Activated gamma-delta T cell (primary cell): ENCODE measurements at places on chromosomes 4 and X.

DNA sequence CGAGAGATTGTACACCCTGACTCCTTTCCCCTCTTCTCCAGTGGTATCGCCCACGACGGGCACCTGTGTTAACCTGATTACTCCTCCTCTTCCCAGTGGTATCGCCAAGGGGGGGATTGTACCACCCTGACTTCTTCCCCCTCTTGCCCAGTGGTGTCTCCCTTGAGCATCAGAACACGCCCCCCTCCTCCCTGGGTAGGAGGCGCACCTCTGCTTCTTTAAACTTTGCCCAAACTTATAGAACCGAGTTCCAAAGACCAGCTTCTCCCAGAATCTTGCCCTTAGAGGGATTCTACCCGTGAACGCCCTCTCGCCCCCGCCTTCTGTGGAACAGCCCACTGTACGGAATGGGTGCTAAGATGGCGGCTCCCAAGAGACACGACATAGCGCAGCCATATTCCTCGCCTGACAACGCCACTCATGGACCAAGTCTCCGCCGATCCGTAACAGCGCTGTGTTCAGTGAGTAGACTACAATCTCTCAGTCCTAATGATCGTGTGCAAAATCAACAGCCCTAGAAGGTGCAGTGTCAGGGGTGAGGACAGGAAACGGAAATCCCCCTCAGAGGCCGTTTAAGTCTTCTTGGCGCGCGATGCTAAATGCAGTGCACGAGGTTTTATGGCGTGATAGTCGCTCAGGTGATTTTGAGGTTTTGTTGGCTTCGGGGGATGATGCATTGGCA lies 4.2 kb upstream of the ZNF157 start:
- DNase-seq, result no peak

GRCh38 chr4:109004418-109004817 lies 241.6 kb upstream of the ETNPPL start:
- no peak for DNase-seq

DNA sequence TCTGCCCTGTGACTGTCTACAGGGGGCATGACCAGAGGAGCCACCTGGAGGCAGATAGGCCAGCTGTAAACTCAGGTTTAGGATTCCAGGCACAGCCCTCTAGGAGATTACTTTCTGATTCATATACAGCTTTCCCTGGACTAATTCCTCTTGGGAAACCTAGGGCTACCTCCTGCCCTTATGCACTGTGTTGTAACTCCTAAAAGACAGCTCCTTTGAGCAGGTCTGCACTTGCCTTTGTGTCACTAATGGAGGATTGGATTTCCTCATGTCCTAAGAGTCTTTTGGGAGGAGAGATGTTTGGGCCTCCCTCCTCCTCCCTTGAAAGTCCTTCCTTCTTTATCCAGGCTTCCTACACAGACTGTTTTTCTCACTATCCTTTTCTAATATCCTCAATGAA lies 202.0 kb downstream of the PCDH19 start:
- no peak for DNase-seq

DNA sequence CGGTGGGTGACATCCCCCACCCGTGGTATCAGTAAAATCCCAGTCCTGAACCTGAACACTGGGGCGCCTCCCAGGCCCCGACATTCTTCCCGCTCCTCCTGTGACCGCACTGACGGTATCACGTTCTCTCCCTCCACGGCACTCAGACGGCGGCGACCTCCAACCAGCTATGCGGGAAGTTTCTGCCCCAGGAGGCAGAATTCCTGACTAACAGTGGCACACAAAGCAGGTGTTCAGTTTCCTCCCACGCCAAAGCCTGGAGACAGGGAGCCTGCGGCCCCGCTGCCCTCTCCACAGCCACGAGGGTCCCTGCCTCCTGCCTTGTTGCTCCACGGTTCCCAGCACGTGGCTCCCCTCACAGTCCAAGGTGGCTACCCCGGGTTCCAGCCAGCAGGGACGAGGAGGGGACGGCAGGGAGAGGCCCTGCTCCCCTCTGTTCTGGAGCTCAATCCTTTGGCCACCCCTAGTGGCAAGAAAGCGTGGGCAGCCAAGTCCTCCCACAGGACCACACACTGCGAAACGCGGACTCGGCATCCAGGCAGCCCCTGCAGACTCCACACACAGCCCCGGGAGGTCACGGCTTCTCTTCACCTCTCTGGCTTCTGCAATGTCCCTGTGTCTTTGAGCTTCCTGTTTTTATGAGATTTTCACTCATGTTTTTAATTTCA lies 15.2 kb downstream of the CTBP1 start:
- no peak for DNase-seq

DNA sequence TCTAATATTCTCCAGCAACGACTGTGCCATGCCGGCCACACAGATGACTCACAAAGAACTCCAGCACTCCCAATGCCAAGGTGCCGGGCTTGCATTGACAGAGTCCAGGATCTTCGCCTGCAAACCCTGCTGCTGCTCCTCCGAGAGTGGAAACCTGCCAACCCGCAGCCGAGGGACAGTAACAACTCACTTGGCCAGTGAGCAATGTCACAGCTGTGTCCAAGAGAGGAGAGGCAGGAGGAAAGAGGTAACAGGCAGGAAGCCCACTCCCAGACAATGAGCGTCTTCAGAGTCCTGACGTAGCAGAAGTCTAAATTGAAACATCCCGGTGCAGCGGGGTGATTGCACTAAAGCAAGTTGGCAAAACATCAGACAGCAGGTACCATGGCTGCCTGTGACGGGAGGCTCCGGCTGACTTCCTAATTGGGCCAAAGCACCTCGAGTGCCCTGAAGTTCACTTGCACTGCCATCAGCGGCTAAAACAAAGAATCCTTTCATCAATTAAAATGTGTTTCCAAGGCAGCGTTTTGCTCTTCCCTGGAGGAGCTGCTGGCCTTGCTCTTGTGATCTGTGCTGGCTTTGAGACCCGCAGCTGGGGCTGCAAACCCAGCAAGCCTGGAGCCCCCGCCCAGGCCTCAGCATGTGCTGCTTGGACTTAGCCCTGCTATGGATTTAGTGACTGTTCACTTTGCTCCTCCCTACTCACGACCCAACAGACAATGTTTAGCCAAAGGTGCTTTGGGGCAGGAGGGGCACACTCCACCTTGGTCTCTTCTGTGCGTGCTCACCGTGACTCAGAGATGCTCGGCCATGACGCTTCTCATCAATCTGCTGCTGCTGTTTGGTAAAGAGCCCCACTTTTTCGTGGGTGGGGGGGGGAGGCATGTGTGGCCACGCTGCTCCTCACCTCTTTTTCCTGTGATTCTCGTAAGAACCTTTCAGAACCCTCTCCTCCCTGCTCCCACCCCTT lies 36.5 kb downstream of the DCTD start:
- DNase-seq, result no peak

DNA sequence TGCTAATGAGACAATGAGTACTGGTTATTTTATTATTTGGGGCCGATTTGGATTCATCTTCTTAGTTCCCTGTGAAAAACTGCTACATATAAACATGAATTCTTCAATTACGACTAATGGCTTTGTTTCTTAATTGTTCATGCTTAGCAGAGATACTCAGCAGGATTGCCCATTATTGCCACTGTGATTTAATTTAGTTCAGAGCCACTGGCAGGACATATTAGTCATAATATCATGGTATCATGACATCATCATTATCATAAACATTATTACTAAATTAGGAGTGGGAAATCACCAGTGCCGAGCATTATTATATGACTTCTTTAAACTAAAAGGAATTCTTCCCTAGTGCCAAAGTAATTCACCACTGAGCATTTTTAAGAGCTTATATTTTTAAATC lies 201.4 kb downstream of the SPOCK3 start:
- no peak for DNase-seq

DNA sequence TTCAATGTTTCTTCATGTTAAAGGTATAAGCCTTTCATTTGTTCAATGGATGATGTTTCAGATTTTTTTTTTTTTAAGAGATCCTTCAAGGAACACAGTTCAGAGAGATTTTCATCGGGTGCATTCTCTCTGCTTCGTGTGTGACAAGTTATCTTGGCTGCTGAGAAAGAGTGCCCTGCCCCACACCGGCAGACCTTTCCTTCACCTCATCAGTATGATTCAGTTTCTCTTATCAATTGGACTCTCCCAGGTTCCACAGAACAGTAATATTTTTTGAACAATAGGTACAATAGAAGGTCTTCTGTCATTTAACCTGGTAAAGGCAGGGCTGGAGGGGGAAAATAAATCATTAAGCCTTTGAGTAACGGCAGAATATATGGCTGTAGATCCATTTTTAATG lies 75.8 kb downstream of the NPNT start:
- no peak for DNase-seq

DNA sequence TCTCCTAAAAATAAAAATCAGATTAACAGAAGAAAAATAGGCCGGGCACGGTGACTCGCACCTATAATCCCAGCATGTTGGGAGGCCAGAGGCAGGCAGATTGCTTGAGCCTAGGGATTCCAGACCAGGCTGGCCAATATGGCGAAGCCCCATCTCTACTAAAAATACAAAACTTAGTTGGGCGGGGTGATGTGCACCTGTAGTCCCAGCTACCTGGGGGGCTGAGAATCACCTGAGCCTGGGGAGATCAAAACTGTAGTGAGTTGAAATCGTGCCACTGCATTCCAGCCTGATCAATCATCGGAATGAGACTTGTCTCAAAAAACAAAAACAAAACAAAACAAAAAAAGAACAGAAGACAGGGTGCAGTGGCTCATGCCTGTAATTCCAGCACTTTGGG lies 32.8 kb upstream of the NOCT start:
- DNase-seq, result no peak

DNA sequence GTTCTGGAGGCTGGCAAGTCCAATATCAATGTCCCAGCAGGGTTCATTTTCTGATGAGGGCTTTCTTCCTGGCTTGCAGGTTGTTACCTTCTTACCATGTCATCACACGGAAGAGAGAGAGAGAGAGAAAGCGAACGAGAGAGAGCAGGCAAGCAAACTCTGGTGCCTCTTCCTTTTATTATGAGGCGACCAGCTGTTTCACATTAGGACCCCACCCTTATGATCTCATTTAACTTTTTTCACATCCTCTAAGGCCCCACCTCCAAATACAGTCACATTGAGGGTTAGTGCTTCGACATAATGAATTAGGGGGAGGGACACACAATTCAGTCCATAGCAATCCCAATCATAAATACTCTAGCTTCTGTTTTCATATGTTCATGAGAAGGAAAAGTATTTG lies 10.6 kb upstream of the GPR174 start:
- DNase-seq, result no peak

- DNase-seq, result no peak
Measured at GRCh38 chrX:1283741-1284140, 15.1 kb downstream of the CSF2RA start.
